ENCODE measurements at places on chromosomes 13 and 19. TPM values are rescaled to one million over a fixed set of nuclear protein-coding genes. Genes with fewer than 3 reads are reported as not detected.

The ZNF578 gene
- 1.00 TPM for total RNA-seq

DNA sequence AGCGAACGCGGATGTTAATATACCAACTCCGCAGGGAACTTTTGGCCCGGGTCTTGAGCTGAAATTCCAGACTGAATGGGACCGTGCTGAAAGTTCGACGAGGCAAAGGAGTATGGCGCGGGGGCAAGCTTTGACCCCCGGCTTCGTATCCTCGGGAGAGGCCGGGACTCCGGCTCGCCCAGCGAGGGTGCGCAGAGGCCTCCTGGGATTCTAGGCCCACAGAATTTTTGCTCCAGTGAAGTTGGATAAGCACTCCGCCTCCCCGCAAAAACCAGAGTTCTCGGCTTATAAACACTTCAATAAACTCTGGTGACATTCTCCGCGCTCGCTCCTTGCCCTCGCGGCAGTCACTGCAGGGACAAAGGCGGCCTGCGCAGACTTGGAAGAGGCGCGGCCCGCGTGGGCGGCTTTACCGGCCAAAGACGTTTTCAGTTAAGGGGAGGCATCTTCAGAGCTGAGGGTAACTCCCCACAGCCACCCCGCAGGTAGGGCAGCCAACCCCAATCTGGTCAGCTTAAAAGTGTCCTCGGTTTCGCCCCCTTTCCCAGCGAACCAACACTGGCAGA lies 112.6 kb downstream of the KCNRG start:
- DNase-seq = no peak

- DNase-seq = no peak
Measured at GRCh38 chr13:60012488-60012887, 151.2 kb downstream of the DIAPH3 start.

DNA sequence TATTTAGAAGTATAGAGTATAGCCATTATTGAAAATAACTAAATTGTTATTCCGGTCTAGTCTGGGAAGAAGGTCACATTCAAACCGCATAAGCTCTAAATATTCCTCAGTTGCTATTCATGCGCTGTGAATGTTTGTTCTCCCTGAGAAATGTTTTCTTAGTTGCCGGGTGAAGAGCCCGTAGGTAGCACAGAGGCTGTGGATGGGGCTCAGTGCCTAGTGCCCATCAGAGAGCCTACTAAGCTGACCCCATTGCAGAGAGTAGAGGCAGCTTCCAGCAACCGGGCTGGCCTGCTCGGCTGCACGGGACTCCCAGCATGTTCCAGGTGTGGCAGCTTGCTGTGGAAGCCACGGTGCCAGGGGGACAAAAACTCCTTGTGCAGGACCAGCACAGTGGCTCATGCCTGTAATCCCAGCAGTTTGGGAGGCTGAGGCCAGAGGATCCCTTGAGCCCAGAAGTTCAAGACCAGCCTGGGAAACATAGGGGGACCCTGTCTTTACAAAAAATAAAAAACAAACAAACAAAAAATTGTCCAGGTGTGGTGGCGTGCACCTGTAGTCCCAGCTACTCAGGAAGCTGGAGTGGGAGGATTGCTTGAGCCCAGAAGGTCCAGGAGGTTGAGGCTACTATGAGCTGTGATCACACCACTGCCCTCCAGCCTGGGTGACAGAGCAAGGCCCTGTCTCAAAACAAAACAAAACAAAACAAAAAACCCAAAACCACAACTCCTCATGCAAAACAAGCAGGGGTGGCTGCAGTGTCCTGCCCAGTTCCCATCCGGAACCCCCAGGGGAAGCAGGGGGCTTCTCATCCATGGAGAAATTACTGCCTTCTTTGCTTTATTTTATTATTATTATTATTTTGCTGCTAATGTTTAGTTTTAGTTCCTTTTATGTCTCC lies 82.5 kb downstream of the KCTD15 start:
- DNase-seq = no peak

All from natural killer cell treated with Interleukin-12 subunit alpha and Interleukin-12 subunit beta and Interleukin-15 and Interleukin-18, amount 100 ng/mL, for 72 hours (primary cell).